ENCODE measurements at places on chromosomes 5 and 9. TPM values are rescaled to one million over a fixed set of nuclear protein-coding genes. Genes with fewer than 3 reads are reported as not detected.

- H3K27ac ChIP-seq: peak overlapping the region; percentile 54
- H3K4me1 ChIP-seq: peaks cover 27% of the 10 kb centered on the region
- H3K27me3 ChIP-seq: no peaks in the 10 kb centered on the region
- peak; percentile 94 for DNase-seq
- H3K36me3 ChIP-seq: no peaks in the 10 kb centered on the region
Measured at GRCh38 chr5:177370488-177371119, 12.9 kb downstream of the RGS14 start.

GRCh38 chr5:166245556-166245955, 2045.9 kb upstream of the WWC1 start:
- H3K4me1 ChIP-seq: no peaks in the 10 kb centered on the region
- H3K27me3 ChIP-seq: no peaks in the 10 kb centered on the region
- no peak for DNase-seq
- H3K4me3 ChIP-seq: no peak overlapping the region

- DNase-seq: no peak
- no peaks in the 10 kb centered on the region for H3K4me1 ChIP-seq
- H3K36me3 ChIP-seq: no peaks in the 10 kb centered on the region
Measured at GRCh38 chr9:106964822-106965525, 102.0 kb downstream of the ZNF462 start.

DNA sequence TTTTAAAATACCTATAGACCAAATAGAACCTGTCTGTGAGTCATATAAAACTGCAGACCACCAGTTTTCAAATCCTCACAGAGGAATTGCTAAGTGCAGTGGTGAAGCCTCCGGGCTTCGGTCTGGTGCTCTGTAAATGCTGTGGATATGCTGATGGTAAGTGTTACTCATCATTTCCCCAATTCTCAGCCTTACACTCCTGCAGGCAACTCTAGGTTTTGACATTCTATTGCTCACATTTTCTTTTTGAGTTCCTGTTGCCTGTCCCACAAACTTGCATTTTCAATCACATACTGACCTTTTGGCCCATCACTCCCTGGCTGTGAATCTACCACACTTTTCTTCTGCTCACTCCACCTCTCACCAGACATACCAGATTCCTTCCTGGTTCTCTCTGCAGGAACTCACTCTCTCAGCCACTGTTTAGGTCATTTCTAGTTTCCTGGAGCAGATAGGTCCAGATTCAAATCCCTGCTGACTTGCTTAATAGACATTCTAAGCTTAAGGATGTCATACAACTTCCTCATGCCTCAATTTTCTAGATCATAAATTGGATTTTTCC, 192.9 kb downstream of the RAB3C start:
- H3K4me1 ChIP-seq: peaks cover 29% of the 10 kb centered on the region
- DNase-seq: no peak
- H3K27me3 ChIP-seq: no peaks in the 10 kb centered on the region
- no peaks in the 10 kb centered on the region for H3K36me3 ChIP-seq
- no peak overlapping the region for H3K27ac ChIP-seq
- H3K4me3 ChIP-seq: no peak overlapping the region

- H3K4me1 ChIP-seq: peaks cover 64% of the 10 kb centered on the region
- H3K27me3 ChIP-seq: no peaks in the 10 kb centered on the region
- peak overlapping the region; percentile 70 for H3K27ac ChIP-seq
Measured at GRCh38 chr9:38019731-38020130, 49.3 kb downstream of the SHB start.

Gene ECSCR
- 1.2 TPM for total RNA-seq

Gene LRRC19
- total RNA-seq: 0.28 TPM

Gene ARL14EPL
- total RNA-seq: not detected

Gene GPR150
- total RNA-seq: 2.0 TPM

Gene CDX1
- not detected for total RNA-seq

All from pancreas (tissue), 10 donors.